Skeletal muscle tissue (tissue), 5 donors: ENCODE measurements at places on chromosomes 6 and 20. TPM values are rescaled to one million over a fixed set of nuclear protein-coding genes. Genes with fewer than 3 reads are reported as not detected.

Gene CRISP3
- not detected for total RNA-seq

Gene EIF2S2
- total RNA-seq, result 35.5 TPM

Gene ID4
- total RNA-seq, result 12.5 TPM

Gene MAK
- not detected for total RNA-seq

Gene C6orf120
- 19.8 TPM for total RNA-seq

Gene OLIG3
- total RNA-seq, result not detected

Gene NKAIN2
- 3.1 TPM for total RNA-seq

Gene FAM209B
- not detected for total RNA-seq

Gene LY6G6C
- not detected for total RNA-seq

Gene LST1
- 3.7 TPM for total RNA-seq

Gene TGM3
- under 0.01 TPM for total RNA-seq

Gene C20orf96
- total RNA-seq, result 1.0 TPM

Gene GNMT
- total RNA-seq, result not detected
